Karpas-422 (cell line): ENCODE measurements at places on chromosomes 11 and 22.

- DNase-seq: no peak
Observed at GRCh38 chr11:103384652-103385051, 275.4 kb downstream of the DYNC2H1 start.

DNA sequence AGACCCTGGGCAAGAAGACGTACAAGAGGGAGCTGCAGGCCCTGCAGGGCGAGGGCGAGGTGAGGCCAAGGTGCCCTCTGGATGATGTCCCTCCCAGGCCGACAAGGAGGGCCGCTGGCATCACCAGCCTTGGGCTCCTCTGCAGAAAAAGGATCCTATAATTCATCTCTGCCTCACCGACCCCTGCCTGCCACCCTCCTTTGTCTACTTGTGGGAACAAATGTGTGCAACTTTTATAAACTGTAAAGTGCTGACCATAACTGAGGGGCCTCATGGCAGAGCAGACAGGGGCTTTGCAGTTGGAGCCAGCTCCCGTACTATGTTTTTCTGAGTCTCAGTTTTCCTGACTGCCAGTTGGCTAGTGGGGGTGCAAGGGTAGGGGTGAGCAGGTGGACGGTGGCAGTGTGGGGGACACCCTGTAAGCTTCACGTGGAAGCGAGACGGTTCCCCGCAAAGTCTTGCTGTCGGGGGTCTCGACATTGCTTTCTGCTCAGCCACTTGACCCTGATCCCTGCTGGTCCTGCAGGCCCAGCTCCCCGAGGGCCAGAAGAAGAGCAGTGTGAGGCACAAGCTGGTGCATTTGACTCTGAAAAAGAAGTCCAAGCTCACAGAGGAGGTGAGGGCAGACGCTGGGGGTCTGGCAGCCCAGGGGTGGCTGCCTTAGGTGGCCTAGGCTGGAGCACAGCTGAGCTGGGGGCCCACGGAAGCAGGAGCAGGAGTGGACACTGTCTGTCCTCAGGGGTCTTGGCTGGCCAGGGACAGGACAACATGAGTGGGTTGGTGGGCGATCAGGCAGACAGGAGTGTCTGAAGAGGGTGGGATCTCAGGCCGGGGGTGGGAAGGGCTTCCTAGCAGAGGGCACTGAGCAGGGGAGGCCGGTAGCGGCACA, 54.7 kb downstream of the MYO7A start:
- no peak for DNase-seq

- DNase-seq: no peak
Observed at GRCh38 chr11:134036492-134037045, 32.3 kb upstream of the JAM3 start.

DNA sequence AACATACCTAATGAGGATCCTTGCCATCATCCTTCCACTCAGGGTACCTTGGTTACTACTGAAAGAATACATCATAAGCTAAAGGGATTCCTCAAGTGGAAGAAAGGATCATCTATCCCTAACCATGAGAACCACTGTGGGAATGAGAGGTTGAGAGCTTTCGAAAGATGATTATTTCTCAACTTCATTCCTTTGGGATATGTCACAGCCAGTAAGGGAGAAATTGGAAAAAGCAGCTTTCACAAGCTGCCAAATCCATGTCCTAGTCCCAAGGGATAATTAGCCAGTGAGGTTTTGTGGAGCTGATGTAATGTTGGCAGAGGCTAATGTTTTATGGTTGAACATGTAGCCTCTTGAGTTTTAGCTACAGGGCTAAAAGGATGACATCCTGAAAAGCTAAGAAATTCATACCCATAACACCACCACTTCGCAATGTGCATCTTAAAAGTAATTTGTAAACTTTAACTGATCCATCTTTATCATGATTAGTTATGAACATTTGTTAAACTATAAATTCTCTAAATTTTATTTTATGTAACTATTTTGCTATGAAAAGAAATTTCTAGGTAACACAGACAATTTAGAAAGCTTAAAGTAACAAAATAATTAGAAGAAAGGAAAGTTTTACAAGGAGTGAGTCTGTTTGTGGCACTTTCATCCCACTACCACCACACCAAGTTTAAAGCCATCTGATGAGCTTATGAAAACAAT, 123.9 kb downstream of the MRTFA start:
- DNase-seq: no peak

DNA sequence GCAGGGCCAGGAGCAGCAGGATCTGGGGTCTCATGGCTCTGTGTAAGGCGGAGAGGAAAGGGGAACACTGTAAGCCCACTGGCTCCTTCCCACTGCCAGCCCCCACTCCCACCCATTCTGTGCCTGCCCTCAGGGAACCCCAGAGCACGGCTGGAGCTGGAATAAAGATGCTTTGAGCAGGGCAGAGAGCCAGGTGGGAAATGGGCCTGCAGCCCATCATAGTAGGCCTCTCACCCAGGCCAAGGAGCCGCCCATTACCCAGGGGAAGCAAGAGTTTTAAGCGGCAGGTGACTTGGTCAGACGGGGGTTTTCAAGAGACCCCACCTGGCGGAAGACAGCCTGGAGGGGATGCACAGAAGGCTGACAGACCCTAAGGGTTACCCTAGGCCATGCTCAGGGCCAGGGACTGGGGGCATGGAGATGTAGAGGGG, 4.6 kb downstream of the LRRC32 start:
- no peak for DNase-seq

GRCh38 chr22:29570456-29570855, 10.5 kb downstream of the NIPSNAP1 start:
- DNase-seq: no peak

- DNase-seq: no peak
Observed at GRCh38 chr11:89529626-89530380, 38.6 kb upstream of the NOX4 start.

DNA sequence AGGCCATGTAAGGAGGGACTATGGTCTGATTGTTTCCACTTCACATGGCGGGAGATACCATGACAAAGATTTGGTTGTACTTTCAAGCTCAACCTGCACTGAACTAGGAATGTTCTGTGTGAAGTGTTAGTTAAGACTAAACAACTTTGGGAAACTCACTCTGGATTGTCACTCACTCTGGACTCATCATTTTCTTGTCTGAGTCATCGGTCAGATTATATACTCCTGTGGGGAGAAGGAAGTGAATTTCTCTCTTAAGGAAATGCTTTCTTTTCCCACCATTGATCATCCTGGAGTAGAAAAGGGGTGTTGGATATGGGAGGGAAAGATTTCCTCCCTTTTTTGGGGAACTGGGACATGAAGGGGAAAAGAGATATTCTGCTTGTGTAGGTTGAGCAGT, 26.9 kb upstream of the CAT start:
- no peak for DNase-seq

DNA sequence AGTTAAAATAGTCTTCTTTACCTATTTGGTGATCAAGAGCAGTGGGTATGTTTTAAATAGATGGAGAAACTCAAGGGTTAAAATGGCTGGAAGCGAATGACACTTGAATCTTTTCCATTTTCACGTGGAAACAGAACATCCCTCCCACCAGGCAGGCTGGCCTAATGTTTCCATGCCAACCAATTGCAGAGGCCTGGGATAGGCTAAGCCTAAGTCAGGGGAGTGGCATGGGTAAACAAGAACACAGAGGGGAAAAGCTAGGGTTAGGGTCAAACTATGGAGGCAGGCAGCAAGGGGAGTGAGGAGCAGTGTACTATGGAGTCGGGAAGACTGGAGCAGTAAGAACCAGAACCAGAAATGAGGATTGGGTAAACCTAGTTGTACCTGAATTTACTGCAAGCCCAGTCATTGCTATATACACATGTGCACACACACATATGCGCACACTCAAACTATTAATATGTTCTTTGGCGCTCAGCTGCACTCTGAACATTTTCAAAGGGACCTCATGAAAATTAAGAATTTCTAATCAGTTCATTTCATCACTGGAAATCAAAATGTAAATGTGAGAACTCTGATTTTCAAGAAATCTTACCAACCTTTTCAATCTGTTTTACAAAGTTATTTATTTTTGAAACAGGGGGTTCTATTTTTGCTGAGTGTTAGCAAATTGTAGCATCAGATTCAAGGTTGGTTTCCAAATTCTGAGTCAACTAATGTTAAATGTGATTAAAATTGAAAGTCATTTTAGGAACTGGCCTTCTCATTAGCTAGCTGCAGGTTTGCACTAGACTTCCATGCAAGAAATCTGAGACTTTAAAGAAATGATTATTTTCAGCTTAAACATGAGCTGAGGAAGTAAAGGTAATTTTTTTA, 327.0 kb upstream of the CCDC90B start:
- DNase-seq: no peak

DNA sequence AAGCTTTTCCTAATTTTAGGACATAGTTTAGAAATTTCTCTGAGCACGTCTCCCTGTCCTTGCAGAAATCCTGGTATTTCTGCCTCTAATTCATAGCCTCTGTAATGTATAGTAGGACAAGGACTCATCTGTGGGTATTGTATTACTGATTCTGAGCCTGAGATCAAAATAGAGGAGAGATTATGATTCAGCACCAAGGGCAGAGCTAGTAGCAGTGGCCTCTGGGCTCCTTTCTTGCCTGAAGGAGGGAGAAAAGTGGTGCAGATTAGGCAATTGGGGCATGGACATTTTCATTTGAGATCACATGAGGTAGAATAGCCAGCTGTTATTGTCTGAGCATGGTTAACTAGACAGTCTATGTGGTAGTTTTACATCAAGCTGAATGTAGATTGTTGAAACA, 2.8 kb downstream of the MADD start:
- DNase-seq: peak; percentile 78

- DNase-seq: no peak
Observed at GRCh38 chr11:43217849-43218248, 93.9 kb upstream of the API5 start.

- DNase-seq: no peak
Observed at GRCh38 chr22:29816539-29816938, 21.5 kb downstream of the ASCC2 start.
